ENCODE measurements at places on chromosomes 16 and 17.

DNA sequence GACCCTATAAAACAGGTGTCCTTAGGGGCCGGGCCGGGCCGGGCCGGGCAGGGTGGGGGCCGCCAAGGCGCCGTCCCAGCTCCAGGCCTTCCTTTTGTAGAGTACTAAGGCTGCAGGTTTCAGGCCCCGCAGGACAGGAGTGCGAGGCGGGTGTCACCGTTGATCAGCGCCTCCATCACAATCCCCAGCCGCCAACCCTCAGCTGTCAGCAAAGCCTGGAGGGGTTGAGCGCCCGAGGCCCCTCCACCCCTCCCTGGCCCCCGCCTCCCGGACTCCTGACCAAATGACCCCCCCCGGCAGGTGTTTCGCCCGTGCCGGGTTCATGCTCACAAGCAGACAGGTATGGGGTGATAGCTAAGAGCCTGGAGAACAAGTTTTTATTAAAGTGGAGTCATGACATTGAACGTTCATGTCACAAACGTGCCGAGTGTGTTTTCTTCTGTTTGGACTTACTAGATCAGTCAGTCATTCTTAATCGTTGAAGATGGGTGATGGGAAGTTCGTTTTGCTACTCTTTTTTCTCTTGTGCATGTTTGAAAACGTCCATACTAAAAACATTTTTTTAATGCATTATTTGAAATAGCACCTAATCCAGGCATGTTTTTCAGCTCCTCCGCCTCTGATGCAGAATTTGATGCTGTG, 534 bp downstream of the ARL2BP start:
- no peak for DNase-seq

DNA sequence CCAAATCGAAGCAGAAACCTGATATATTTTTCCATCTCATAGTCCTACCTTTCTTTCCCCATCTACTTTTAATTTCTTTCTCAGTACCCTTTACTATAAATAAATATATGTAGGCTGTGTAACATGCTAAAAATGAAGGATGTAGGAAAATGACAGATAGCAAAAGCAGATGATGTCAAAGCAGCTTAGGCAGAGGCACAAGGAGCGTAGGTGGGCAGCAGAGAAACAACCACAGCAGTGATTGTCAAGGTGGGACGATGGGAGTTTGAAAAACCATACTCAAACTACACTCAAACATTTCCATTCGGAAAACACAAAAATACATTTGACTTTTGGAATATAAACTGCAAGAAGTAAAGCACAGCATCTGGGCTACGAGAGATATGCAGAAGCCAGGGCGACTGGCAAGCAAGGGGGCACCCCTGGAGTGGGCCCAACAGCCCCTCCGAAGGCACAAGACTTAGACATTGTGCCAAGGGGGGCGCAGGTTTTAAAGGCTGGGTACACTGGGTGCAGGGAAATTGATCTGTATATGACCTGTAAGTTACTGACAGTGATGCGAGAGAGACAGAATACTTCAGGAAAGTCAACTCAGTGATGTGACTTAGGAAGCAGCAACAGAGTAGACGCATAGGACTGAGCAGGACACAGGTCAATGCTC, 31.1 kb downstream of the SNN start:
- DNase-seq: no peak

DNA sequence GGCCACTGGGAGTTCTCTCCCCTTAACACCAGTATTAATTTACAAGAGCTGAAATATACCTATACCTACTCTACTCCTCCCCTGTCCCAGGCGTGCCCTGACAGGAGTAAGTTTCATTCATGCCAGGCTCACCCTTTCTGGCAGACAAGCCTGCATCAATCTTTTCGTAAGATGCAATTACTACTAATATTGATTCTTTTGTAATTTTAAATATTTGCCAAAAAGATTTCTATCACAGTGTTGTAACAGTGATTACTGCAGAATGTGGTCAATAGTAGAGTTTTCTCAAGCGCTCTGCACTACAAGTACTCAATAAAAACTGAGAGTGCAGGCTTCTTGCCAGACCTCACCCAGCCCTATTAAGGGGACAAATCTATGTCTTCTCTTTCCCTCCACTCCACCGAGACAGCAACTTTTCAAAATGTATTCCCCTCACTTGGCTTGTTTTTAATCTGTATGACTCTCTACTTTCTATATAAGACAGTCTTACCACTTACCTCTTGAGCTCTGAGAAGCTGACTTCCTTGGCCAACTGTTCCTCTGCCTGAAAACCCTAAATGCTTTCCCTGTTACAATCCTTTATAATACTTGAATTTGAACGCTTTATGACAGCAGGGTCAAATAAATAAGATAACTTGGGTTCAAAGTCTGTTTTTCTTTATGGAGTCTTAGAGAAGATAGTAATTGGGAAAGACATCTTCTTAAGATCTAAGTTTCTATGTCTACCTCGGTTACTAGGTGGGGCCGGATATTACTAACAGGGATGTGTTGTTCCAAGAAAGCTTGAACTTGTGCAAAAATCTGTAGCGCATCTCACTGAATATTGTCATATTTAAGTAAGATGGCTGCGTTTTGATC, at the start of gene TMIGD1:
TMIGD1 (minus strand) TSS at position 555 of the 858 bp plus-strand sequence. CDS start 1,924 bp downstream, outside the sequence.
- DNase-seq: no peak

DNA sequence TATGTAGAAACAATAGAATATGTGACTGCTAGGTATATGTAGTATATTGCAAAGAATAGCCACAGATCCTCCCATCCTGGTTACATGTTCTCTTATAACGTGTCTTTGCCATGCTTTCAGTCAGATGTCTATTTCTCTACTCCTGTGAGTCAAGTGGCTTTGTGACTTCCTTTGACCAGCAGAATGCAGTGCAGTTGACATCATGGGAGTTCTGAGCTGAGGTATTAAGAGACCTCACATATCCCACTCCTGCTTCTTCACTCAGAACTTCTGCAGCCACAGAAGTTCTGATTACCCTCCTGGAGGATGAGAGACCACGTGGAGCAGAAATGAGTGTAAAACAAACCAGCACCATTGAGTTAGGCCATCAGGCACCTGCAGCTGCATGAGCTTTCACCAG, 222.5 kb downstream of the PRKCA start:
- DNase-seq: no peak

GRCh38 chr17:27746881-27747280, 53.4 kb downstream of the NOS2 start:
- DNase-seq: no peak

GRCh38 chr16:86022381-86022960, 123.5 kb downstream of the IRF8 start:
- DNase-seq: no peak

GRCh38 chr16:22325598-22326368, 28.6 kb downstream of the POLR3E start:
- DNase-seq: no peak
